ENCODE measurements at places on chromosomes 3 and 15.

GRCh38 chr3:100083209-100083608 lies 31.1 kb downstream of the FILIP1L start:
- no peak for DNase-seq

- DNase-seq, result no peak
Observed at GRCh38 chr3:46462111-46462510, 2.6 kb downstream of the LTF start.

DNA sequence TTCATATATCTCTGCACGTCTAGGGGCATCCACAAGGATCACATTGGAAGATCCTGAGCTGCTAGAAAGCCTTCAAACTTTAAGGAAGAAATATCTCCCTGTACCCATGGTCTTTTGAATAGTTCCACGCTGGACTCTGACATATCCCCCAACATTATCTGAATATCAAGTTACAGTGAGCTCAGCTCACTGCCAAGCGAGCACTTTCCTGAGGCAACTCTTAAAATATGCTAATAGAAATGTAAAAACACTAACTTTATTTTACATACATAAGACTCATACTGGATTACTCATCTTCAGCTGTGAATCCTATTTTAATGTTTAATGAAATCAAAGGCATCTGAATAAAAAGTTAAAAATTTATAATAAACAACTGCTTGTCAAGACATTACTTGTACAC lies 420.2 kb upstream of the CCDC54 start:
- DNase-seq, result no peak

DNA sequence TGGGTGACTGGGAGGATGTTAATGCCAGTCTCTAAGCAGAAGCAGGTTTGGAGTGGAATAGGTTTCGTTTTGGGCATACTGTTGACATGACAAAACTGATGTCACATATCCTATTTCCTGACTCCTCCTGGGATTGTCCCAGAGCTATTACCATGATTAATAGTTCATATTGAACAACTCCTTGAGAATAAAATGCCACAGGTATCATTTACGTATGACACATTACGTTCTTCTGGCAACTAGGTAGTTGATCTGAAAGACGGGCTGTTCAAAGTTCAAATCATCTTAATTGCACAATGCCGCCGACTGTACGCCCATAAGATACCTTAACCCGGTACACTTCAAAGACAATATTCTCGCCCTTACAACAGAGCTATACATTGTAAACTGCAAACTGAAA lies 1.4 kb upstream of the RAB5A start:
- DNase-seq, result no peak

GRCh38 chr15:91589360-91589759 lies 264.1 kb upstream of the SLCO3A1 start:
- no peak for DNase-seq

GRCh38 chr3:73433687-73434086 lies 191.1 kb downstream of the PDZRN3 start:
- no peak for DNase-seq

GRCh38 chr3:58188173-58188564 lies 22.6 kb downstream of the DNASE1L3 start:
- no peak for DNase-seq

- DNase-seq, result no peak
Observed at GRCh38 chr15:31081588-31082250, 19.8 kb downstream of the TRPM1 start.

DNA sequence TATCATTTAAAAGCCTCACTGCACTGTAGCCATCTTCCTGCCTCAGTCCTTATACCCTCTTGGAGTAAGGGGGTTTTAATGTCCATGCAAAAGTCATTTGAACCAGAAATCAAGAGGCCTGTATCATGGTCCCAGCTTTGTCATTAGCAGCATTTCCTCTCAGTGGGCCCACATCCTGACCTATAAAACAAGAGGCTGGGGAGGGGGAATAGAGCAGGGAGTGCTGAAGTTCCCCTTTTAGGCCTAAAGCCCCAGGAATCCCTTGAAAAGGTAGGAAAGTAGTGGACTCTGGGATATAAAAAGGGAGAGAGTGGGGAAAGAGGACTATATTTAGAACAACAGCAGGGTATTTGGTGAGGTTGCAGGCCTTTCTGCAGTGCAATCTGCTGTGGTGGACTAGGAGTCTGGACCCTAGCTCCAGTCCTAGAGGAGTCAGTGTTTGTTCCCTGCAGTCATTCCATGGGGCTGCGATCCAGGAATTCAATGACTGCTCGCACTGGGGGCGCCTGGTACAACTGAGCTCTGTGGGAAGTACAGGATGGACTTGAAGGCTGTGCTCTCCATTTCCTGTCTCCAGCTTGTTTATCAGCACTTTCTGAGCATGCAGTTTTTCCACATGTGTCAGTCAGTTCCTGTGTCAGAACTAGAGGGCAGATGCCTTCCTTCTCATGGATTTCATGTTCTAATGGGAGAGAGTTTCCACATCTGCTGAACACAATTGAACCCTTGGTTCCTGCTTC lies 46.8 kb downstream of the PDHB start:
- no peak for DNase-seq

DNA sequence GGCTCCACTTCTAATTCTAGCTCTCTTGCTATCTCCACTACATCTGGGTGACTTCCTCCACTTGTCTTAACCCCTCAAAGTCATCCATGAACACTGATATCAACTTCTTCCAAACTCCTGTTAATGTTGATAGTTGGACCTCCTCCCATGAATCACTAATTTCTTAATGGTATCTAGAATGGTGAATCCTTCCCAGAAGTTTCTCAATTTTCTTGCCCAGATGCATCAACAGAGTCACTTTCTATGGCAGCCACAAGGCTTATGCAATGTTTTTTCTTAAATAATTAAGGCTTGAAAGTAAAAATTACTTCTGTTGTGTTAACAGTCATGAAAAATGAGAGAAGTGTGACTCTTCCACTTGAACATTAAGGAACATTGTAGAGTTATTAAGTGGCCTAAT lies 164.3 kb downstream of the PCCB start:
- DNase-seq, result no peak
